Activated T-cell treated with anti-CD3 and anti-CD28 coated beads for 48 hours (primary cell): ENCODE measurements at places on chromosomes 5 and 9.

DNA sequence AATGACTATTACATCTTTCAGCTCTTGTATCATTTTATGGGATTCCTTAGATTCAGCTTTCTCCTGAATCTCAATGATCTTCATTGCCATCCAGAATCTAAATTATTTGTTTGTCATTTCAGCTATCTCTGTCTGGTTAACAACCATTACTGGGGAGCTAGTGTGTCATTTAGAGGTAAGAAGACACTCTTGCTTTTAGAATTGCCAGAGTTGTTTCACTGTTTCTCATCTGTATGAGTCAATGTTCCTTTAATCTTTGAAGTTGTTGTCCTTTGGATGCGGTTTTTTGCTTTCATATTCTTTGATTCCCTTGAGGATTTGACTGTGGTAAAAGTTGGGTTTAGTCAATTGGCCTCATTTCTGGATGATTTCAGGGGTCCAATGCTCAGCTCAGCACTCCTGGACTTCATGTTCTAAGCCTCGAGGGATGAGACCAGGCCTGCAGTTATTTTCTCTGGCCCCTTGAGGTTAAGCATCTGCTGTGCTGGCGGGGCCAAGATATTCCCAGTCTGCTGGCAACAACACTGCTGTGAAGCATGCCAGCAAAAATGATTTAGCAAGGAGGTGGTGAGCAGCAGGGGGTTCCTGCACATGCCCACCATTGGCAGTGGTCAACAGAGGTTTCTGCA is 102.4 kb upstream of the PCSK5 start:
- no peak for DNase-seq

DNA sequence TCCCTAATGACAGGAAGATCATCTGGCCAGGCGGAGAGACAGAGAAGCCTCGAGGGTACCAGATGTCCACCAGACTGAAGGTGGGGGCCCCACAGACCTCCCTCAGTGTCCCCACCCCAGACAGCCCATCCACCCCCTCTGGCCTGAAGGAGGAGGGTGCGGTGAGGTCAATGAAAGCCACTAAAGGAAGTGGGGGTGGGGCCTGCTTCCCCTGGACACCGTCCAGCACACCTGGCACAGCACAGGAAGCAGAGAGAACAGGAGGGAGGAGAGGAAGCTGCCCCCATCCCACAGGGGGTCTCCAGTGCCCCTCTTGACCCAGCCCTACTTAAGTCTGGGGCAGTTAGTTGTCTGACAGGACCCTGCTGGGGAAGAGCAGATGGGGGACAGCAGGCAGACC is 11.2 kb downstream of the LRRC26 start:
- no peak for DNase-seq

- DNase-seq: no peak
Measured at GRCh38 chr9:3045153-3045552, 201.3 kb upstream of the PUM3 start.

- no peak for DNase-seq
Measured at GRCh38 chr9:116250891-116251290, 97.3 kb downstream of the PAPPA start.

- DNase-seq: no peak
Measured at GRCh38 chr5:42970636-42971559, 69.2 kb downstream of the ANXA2R start.

- DNase-seq: no peak
Measured at GRCh38 chr9:136169495-136169894, 35.4 kb downstream of the LHX3 start.

GRCh38 chr9:79215821-79216220 is 355.9 kb upstream of the TLE4 start:
- no peak for DNase-seq

GRCh38 chr9:132283863-132284262 is 70.9 kb downstream of the SETX start:
- no peak for DNase-seq

- DNase-seq: no peak
Measured at GRCh38 chr9:103193992-103194391, 198.9 kb downstream of the CYLC2 start.
